ENCODE measurements at places on chromosomes 7 and 10. TPM values are rescaled to one million over a fixed set of nuclear protein-coding genes. Genes with fewer than 3 reads are reported as not detected.

DNA sequence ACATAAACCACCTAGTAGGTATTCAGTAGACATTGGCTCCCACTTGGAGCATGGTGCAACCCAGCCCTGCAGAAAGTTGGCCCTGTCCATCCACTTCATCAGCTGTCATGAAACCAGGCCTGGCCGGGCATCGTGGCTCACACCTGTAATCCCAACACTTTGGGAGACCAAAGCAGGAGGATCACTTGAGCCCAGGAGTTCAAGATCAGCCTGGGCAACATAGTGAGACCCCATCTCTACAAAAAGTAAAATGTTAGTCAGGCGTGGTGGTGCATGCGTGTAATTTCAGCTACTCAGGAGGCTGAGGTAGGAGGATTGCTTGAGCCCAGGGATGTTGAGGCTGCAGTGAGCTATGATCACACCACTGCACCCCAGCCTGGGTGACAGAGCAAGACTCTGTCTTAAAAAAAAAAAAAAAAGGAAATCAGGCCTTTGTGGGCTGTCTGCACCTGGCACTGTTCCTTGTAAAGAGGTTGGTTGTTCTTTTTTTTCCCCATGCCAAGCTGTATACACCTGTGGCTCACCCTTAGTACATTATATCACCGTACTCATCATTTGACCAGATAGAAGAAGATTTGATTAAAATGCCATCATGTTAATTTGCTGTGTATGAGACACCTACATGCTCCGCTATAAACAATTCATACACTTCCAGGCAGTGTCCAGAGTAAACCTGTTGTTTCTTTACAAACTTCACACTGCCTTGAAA is 45.4 kb upstream of the GRID1 start:
- DNase-seq: no peak

DNA sequence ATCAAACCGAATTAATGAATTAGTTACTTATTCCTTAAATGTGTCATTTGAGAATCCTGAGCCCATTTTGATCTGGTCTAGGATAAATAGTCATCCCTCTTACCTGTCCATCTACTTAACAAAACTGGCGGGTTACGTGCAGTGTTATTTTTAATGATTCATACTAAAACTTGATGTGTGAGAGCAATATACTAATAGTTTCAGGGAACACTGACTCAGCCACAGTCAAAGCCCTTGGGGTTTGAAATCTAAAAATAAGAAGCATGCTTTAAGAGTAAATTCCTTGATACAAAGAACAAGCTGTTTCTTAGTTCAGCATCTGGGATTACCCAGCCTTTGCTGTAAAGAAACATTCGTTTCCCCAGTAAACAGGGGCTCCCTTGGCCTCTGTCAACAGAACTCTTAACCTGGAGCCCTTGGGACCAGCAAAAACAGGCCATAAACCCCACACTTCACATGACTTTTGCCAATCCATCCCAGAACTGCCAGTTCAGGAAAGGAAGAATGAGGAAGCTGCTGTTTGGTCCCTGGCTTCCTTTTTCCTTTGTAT is 370.6 kb upstream of the IGFBP3 start:
- peak; percentile 97 for DNase-seq

DNA sequence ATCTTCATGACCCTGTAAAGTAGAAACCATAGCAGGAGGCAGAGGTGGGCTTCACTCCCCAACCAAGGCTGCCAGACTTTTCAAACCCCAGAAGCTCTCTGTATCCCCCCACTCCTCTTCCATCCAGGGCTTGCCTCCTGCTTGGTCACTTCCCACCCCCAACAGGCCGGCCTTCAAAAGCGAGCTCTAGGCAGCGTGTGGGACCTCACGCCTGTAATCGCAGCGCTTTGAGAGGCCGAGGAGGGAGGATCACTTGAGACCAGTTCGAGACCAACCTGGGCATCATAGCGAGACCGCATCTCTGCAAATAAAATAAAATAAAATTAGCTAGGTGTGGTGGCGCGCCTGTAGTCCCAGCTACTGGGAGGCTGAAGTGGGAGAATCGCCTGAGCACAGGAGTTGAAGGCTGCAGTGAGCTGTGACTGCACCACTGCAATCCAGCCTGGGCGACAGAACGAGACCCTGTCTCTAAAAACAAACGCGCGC is 743 bp upstream of the POR start:
- DNase-seq: no peak

Gene GPR15LG
- total RNA-seq: 0.53 TPM

Gene RHOBTB1
- total RNA-seq: 3.5 TPM

GRCh38 chr7:36736899-36737211 is 12.6 kb upstream of the AOAH start:
- DNase-seq: no peak

DNA sequence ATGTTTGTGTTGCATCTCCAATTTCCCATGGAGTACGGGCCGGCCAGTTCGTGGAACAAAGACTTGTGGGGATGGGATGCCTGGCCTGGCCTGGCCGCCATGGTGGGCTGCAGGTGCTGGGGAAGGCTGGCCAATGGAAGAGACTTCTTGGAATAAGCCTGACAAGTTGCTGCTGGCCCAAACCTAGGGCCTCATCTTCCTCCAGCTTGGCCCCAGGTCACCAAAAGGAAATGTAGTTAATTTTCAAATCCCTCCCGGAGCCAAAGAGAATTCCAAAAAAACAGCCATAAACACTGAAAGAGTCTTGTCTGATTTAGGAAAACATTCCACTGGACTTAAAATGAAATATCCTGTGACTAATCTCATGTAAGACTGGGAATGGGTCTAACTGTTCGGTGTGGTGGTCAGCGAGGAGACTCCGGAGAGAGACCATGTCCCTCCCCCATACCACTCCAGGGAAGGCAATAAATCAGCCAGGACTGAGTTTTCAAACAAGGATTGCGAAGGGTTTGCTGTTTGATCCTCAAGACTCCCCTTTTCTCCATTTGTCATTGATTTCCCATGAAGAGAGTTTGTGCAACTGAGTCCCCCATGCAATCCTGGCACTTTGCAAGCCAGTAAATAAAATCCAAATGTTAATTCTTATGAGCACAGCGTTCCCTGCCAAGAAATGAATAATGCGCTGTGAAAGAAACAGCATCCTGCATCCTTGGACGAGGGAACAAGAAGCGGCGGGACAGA is 128.7 kb upstream of the HABP2 start:
- DNase-seq: no peak

Data from bronchial epithelial cell (primary cell).